Kidney epithelial cell (primary cell): ENCODE measurements at places on chromosomes 1 and 21. TPM values are rescaled to one million over a fixed set of nuclear protein-coding genes. Genes with fewer than 3 reads are reported as not detected.

Gene FMN2
- total RNA-seq: 0.33 and 1.6 TPM in 2 replicates

Gene ACADM
- total RNA-seq: 27.9 and 29.6 TPM in 2 replicates

Gene LCK
- 6.2 and 10.3 TPM in 2 replicates for total RNA-seq

Gene SMCP
- not detected in 2 replicates for total RNA-seq

Gene SPATA45
- total RNA-seq: not detected in 2 replicates

Gene CATSPERE
- total RNA-seq: 0.13 and 0.21 TPM in 2 replicates

Gene C4BPA
- total RNA-seq: not detected in 2 replicates

Gene FLVCR1
- total RNA-seq: 3.9 and 4.0 TPM in 2 replicates

Gene OR10J4
- not detected in 2 replicates for total RNA-seq

Gene TCHH
- total RNA-seq: 0.07 and 0.08 TPM in 2 replicates

Gene CLCC1
- 14.2 and 31.5 TPM in 2 replicates for total RNA-seq

Gene SLC35F3
- total RNA-seq: 1.1 TPM in 2 replicates

Gene DMRTA2
- not detected in 2 replicates for total RNA-seq

Gene PRDM16
- total RNA-seq: 1.4 and 5.6 TPM in 2 replicates

Gene CD247
- total RNA-seq: not detected in 2 replicates

Gene TEX38
- not detected in 2 replicates for total RNA-seq
